ENCODE measurements at places on chromosomes 4 and X.

DNA sequence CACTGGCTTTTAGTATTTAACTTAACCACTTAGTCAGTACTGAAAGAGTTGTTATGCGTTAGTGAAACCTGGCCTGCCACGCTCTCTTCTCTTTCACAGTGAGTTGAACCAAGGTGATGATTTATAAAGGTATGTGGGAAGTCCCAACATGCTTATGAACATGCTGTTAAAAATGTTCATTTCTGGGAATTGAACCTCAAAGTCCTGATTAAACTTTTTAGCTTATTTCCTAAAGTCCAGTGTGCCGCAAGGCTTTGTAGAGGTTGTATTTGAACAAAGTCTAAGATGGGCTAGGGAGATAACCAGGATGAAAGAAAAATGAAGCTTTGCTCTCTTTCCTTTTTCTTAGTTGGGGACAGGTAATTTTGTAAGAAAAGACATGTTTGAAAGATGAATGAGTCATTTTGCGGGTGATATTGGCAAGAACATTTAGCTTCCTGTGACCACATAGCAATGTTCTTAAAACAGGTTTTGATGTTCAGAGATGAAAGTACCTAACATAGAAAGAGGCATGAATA, 270.3 kb downstream of the DTHD1 start:
- DNase-seq: no peak

DNA sequence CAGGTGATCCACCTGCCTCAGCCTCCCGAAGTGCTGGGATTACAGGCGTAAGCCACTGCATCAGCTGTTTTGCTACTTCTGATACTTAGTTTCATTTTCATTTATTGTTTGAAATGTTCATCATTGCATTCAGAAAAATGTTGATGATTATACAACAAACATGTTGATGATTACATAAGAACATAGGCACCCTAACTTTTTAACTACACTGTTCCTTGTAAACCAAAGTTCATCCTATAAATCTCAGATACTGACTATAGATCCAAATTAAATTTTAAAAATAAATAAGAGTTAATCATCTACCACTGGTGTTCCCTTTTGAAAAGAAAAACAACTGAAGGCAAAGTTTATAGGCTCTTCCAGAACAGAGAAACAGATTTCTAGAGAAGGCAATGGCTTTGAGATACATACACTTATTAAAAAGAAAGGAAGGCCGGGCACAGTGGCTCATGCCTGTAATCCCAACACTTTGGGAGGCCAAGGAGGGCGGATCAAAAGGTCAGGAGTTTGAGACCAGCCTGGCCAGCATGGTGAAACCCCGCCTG, 23.4 kb downstream of the TRIM75 start:
- no peak for DNase-seq

DNA sequence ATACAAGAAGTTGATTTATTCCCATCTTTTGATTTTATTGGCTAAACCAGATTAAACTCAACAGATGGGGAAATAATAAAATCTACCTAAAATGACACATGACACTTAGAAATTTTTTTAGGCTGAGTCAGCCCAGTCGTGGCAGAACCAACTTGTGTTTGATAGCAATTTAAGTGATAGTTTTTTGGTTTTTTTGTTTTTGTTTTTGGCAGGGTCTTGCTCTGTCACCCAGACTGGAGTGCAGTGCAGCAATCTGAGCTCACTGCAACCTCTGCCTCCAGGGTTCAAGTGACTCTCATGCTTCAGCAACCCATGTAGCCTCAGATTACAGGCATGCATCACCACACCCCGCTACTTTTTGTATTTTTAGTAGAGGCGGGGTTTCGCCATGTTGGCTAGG, 370.3 kb upstream of the NOCT start:
- DNase-seq: no peak

GRCh38 chr4:150348079-150348478, 233.9 kb upstream of the MAB21L2 start:
- DNase-seq: no peak

DNA sequence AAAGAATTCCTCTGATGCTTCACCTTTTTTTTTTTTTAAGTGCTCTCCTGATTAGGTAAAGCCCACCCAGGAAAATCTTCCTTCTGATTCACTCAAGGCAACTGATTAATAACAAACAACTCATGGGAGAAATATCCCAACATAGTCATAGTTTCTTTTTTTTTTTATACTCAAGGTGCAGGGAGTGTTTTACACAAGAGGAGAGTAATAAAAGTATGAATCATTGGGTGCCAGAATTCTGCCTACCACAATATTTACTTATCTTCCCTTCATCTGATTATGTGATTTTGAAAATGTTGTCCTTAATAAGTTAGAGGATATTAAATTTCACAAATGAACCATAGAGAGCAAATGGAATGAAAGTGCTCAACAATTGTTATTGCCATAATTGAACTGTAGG, 329.9 kb downstream of the TECRL start:
- no peak for DNase-seq
